Anterior cingulate cortex (tissue), 58 donors: ENCODE measurements at places on chromosomes 7 and 10.

DNA sequence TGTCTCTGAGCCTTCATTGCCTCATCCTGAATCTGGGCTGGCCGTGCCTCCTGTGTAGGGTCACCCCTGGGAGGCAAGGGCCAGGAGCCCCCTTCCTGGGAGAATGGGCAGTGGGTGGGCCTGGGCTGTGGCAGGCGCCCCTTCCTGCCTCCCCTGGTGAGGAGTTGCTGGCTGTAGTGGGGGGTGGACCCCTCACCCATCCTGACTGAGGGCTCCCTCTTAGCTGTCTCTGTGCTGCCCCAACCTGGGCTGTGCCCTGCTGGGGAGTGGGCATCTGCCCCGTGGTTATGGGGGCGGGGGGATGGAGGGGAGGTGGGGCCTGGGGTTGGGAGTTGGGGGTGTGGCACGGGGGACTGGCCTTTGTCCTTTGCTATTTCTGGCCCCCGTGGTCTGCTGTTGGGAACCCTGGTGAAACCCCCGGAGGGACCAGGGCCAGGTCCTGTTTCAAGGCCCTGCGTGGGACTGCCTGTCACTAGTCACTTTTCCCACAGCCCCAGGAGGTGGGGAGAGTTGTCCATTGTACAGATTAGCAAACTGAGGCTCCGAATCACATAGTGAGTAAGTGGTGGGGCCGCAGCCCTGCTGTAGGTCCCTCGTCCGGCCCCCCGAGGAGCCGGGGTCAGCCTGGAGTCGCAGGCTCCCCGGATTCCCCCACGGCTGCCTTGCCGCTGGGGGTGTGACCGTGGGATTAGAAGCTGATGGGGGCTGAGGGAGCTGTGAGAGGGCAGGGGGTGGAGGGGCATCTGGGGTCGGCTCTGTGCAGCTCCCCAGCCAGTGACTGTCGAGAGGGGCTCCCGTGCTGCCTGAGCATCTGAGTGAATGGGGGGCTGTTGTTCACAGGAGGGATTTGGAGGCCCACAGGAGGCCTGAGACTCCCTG, 2.7 kb downstream of the TTYH3 start:
- DNase-seq: no peak

DNA sequence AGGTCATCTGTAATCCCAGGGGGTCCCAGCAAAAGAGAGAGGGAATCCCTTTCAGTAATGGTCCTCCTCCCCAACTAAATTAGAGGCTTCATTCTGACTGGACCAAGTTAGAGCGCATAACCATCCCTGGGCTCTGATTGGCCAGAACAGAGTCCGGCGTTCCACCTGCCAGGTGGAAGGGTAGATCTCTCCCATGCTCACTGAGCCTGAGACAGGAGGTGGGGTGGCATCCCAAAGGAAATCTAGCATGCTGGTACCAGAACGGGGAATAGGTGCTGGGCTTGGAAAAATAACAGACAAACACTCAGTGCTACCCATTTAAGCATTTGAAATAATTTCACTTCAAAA, 21.0 kb upstream of the TSPAN33 start:
- no peak for DNase-seq

- DNase-seq: no peak
Measured at GRCh38 chr7:22949221-22949620, 64.7 kb downstream of the HYCC1 start.

DNA sequence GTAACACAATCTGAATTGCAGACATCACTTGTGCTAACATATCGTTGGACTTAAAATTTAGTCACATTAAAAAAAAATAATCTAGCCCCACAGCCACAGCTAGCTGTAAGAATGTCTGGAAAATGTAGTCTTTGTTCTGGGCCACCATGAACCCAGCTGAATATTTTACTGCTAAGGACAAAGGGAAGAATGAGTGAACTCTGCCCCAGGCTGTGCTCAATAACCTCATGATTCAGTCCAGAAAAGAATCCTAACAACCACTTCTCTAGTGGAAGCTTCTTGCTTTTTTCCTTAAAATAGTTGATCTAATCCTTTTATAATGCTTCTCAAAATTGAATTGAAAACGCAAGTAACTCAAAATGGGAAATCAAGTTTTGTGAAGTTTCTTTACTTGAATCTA, 25.6 kb upstream of the SOSTDC1 start:
- DNase-seq: no peak

DNA sequence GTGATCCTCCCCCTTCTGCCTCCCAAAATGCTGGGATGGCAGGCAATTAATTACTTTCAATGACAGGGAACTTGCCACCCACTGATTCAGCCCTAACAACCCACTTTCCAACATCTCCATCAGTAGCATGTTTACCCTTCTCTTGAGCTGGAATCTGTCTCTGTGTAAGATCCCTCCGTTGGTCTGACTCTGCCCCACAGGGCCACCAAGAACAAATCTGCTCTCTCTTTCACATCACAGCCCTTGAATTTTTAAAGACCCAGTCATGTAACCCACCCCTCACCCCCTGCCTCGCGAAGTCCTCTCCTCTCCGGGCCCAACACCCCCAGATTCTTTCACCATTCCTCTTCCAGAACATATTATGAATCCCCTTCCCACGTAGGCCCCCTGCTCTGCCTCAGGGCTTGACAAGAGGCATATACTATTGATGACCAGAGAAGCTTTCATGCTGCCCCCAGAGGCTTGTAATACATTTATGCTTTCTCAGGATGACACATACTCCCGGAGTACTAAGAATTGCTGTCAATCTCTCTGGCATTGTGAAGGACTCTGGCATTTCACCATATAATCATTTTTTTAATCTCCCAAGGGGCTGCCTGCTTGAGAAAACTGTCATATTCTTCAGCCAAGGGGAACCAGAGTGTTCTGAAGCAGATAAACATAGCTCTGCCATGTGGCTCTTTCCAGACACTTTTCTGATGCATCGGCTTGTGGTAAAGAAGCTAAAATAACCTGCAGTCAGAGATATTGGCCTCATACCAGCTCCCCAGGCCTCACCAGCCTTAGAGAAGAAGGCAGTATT, 179.2 kb upstream of the AUTS2 start:
- DNase-seq: no peak

GRCh38 chr7:36650766-36651312, 73.5 kb downstream of the AOAH start:
- DNase-seq: no peak
